PC-3 (cell line): ENCODE measurements at places on chromosomes 7 and 10.

DNA sequence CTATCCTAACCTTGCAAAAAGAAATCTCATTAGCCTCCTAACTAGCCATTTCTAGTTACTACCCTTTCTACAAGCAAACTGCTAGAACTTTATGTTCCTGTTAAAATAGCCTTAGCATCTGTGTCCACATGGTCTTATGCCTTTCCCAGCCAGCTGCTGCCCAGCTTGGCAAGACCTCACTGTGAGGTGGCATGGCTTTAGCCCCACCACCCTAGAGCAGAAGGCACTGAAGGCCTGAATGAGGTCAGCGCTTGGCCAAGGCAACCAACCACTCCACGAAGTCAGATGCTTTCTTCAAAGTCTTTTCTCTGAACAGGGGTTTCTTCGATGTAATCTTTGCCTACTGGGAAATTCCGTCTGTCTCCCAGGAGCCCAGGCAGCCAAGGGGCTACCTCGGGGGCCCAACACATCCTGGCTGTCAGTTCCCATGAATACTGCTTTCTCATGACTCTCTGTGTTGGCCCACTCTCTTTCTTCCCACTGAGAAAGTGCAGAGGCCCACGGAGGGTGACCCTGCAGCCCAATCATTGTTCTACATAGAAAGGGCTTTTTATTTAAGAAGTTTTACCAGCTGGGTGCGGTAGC is 41.6 kb downstream of the POLR3A start:
- DNase-seq: no peak

GRCh38 chr7:157775021-157775559 is 438.3 kb downstream of the DNAJB6 start:
- no peak for DNase-seq

DNA sequence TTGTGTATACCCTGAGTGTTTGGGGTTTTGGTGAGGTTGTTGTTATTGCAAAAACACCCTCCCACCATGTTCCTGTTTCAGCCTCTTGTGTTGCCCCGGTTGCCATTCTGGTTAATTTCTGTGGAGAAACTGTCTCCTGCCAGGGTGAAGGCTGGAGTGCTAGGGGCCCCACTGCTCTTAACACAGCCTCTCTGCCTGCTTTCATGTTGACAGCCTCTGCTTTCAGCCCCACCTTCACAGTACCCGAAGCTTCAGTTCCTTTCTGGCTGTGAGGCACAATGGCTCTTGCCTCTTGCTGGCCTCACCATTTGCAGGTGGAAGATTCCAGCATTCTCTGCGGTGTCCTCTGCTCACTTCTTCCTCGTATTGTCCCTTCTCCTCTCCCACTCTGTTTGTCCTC is 19.2 kb downstream of the SLC18A2 start:
- no peak for DNase-seq

- DNase-seq: peak; percentile 82
These were observed 46.4 kb downstream of the ELFN1 start for GRCh38 chr7:1716263-1717094.

GRCh38 chr7:150665896-150666295 is 19.6 kb upstream of the GIMAP2 start:
- no peak for DNase-seq

- DNase-seq: no peak
These were observed 262.7 kb upstream of the PHYHIPL start for GRCh38 chr10:58913717-58914116.

DNA sequence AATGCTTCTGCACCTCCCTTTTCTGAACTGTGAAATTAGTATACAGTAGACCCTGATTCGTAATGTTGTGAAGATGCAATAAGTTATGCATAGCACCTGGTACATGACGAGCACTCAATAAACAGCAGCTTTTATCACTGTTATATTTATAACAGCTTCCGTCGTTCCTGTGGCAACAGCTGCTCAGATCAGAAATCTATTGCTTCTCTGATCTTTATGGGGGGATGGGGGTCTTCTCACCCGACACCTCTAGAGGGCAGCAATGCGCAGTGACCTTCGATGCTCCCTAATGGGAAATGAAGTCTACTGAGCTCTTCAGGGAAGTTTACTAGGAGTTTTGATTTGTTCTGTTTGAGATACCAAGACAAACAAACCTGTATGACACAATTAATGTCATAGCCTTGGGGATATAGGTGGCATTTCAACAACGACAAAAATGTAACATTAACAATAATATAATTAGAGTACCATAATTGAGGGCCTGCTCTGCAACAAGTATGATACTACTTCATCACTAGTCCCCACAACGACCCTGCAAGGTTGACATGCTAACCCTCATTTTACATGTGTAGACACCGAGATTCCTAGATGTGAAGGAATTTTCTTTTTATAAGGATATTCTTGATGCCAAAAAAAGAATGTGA is 289.6 kb downstream of the SFMBT2 start:
- peak; percentile 51 for DNase-seq

DNA sequence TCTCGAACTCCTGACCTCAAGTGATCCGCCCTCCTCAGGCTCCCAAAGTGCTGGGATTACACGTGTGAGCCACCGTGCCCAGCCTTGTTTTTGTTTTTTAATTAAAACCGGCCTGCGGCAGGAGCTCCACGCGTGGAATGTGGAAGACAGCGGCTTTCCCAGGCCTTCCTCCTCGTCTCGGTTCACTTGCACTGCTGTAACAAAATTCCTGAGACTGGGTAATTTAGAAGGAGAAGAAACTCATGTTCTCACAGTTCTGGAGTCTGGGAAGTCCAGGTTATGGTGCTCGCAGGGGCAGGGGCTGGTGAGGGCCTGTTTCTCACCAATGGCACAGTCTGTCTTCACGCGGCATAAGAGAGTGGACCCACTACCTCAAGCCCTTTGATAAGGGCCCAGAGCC is 14.4 kb upstream of the CRYGN start:
- no peak for DNase-seq

- peak; percentile 6 for DNase-seq
These were observed 2.9 kb downstream of the TECPR1 start for GRCh38 chr7:98249106-98249505.

GRCh38 chr7:111711426-111712065 is 149.3 kb upstream of the IMMP2L start:
- peak; percentile 38 for DNase-seq

DNA sequence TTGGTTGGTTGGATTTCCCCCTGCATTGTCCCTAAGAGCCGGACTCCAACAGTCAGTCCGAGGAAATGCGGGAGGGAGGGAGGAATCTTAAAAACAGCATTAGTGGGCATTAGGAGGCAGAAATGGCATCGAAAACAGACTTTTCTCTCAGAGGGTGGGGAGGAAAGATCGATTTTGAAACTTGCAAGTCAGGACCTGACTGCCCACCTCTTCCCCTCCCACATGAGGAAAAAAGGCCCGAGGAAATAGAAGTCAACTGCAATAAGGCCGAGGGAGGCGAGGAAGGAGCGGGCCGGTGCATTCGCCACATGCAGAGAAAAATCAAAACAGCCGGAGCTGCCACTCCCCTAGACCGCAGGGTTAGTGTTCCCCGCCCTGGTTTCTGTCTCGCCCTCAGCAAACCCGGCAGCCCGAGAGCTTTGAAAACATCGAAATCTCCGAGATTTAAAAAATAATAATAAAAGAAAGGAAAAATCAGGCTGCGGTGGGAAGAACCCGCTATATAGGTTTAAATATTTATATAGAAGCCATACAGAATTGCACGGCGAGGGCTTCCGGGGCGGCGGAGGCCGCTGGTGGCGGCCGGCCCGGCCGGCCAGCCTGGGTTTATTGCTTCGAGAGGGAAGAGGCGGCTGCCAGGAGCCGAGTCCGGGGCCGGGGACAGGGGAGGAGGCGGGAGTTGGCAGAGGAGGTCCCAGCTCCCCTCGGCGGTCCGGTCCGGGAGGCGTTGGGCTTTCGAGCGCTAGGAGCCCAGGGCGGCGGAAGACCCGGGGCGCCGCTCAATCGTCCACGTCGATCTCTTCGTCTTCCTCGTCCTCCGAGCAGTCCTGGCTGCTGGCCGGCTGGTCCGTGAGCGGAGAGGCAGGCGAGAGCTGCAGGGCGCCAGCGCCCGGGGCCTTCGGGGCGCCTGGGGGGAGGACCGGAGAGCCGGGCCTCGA is 2.5 kb downstream of the LBX1 start:
- no peak for DNase-seq

GRCh38 chr10:125158275-125158600 is 2.1 kb downstream of the CTBP2 start:
- DNase-seq: no peak

GRCh38 chr7:132131196-132131595 is 445.1 kb downstream of the PLXNA4 start:
- peak; percentile 35 for DNase-seq

DNA sequence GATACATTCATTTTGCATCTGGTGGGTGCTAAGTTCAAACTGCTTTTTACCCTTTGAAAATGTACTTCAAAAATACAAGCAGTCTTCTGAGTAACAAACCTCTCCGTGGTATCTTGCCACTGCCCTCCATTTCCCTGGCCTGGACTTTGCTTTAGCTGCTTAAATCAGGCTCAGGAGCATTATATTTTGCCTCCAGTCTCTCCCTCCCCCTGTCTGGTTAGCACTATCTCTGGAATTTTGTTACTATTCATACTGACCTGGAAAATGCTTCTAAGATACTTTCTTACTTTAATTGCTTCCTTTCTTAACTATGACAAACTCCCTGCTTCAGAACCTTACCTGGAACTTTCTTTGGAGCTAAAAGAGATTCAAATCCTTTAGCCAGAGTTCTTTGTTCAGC is 369.8 kb downstream of the GFRA1 start:
- no peak for DNase-seq

- DNase-seq: no peak
These were observed 53.7 kb upstream of the DOCK1 start for GRCh38 chr10:126851414-126852108.

- DNase-seq: peak; percentile 22
These were observed 35.5 kb downstream of the PPP1R3C start for GRCh38 chr10:91597197-91597881.

GRCh38 chr7:151313857-151314256 is 27.8 kb upstream of the NUB1 start:
- peak; percentile 20 for DNase-seq

- DNase-seq: no peak
These were observed 93.5 kb downstream of the AKAP9 start for GRCh38 chr7:92034116-92034515.

- no peak for DNase-seq
These were observed 27.7 kb downstream of the CNPY1 start for GRCh38 chr7:155518633-155519032.

- DNase-seq: no peak
These were observed 42.0 kb upstream of the CELF2 start for GRCh38 chr10:10975647-10976046.

DNA sequence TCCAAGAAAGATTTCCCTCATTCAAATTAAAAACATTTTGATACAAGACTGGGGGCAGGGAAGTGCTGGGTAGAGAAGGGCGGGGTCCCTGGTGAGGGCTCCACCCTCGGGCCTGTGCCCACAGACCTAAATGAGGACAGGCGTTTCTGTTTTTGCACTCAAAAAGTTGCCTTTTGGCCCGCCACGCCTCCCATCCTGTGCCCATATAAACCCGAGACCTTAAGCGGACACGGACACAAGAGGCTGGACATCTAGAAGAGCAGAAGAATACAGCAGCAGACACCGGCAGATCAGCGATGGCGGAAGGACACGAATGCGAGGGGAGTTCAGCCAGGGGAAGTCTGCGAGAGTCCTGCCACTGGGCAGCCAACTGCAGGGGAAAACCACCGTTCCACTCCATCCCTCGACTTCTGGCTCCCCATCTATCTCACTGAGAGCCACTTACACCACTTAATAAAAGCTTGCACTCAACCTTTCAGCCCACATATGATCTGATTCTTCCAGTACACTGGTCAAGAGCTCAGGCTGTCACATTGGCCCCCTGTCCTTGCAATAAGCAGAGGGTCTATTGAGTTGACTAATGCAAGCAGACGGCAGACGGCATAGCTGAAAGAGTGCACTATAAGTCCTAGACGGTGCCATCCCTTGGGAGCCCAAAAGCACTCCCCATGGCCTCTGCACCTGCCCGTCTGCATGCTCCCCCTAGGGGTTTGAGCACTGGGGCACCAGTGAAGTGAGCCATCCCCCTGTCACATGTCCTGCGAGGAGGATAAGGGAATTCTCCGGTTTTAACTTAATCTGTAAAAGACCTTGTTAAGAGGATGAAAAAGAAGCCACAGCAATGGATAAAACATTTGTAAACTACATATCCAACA is 181.8 kb upstream of the PRSS1 start:
- DNase-seq: no peak

DNA sequence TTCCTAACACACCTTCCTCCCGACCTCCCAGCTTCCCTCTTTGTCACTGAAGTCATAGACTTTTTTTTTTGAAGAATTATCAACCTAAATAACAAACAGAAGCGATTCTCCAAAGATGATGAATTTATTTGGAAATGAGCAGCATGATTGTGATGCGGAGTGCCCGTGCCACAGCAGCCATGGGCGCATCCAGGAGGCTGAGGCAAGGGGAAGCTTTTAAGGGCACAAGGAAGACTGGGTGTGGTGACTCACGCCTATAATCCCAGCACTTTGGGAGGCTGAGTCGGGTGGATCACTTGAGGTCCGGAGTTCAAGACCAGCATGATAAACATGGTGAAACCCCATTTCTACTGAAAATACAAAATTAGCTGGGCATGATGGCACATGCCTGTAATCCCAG is 16.2 kb upstream of the GIMAP8 start:
- no peak for DNase-seq

- DNase-seq: no peak
These were observed 303.9 kb downstream of the OTUD1 start for GRCh38 chr10:23742807-23743206.

DNA sequence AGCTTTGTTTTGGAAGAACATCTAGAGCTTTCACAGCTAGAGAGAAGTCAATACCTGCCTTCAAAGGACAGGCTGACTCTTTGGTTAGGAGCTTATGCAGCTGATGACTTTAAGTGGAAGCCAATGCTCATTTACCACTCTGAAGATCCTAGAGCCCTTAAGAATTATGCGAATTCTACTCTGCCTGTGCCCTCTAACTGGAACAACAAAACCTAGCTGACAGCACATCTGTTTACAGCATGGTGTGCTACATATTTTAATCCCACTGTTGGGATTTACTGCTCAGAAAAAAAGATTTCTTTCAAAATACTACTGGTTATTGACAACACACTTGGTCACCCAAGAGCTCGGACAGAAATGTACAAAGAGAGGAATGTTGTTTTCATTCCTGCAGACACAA is 57.3 kb downstream of the PALS2 start:
- no peak for DNase-seq

DNA sequence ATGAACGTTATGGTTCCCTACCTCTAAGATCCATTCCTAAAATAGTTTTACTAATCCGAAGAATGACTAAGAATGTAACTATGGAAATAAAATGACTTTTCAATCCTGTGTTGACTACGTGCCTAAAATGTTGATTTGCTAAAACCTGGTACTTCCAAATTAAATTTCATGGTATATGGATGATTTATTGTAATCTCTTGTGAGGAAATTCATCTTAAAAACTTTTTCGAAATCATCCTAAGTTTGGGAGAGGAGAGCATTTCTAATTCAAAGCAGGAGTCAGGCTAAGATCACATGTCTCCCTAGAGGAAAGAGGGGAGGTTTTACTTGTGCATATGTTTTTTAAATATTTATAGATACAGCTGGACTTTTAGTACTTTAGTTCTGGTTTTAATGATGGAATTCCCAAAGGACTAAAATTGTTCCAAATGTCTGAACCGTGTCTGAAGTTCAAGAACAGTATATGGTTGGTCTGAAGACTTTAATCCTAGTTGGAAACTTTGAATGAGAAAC is 483.9 kb downstream of the AUTS2 start:
- no peak for DNase-seq

- no peak for DNase-seq
These were observed 64.9 kb downstream of the DNMBP start for GRCh38 chr10:99944860-99945259.

- no peak for DNase-seq
These were observed 9.9 kb downstream of the SAMD8 start for GRCh38 chr10:75121322-75121721.
